ENCODE measurements at places on chromosomes 5 and 9. TPM values are rescaled to one million over a fixed set of nuclear protein-coding genes. Genes with fewer than 3 reads are reported as not detected.

- H3K4me1 ChIP-seq = no peaks in the 10 kb centered on the region
- H3K27me3 ChIP-seq = no peaks in the 10 kb centered on the region
- H3K27ac ChIP-seq = no peak overlapping the region
- peak; percentile 39 for DNase-seq
- H3K36me3 ChIP-seq = peaks cover 24% of the 10 kb centered on the region
- no peak overlapping the region for H3K4me3 ChIP-seq
These were observed 55.0 kb downstream of the PJA2 start for GRCh38 chr5:109354761-109355160.

GRCh38 chr9:135567311-135567710 is 5.8 kb downstream of the PAEP start:
- H3K4me1 ChIP-seq = no peaks in the 10 kb centered on the region
- no peak overlapping the region for H3K27ac ChIP-seq
- DNase-seq = no peak
- no peaks in the 10 kb centered on the region for H3K36me3 ChIP-seq

DNA sequence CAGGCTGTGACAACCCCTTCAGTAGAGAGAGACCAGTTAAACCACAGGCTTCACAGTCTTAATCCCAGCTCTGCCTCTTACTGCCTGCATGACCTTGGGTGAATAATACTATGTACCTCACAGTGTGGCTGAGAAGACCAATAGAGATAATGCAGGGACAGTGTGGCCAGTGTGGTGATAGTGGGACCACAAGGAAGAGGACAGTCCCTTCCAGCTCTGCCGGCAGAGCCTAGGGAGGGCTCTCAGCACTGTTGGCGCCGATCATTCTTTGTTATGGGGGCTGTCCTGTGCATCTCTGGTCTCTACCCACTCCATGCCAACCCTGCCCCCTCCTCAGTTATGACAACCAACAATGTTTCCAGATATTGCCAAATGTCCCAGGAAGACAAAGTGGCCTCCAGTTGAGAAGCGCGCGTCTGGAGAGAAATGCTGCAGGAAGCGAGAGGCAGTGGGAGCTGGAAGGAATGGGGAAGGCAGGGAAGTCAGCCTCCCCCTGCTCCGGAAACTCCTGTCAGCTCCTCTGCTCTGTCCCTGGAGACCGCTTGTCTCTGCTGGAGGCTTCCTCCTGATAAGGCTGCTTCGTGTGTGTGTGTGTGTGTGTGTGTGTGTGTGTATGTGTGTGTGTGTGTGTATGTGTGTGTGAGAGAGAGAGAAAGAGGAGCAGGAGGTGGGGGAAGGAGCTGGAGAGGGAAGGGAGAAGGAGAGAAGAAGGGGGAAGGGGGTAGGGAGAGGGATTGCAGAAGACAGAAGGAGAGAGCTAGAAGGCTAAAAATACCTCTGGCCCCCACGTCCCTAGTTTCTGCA is 31.8 kb upstream of the FABP6 start:
- peak overlapping the region; percentile 26 for H3K27ac ChIP-seq
- no peak overlapping the region for H3K4me3 ChIP-seq

- no peaks in the 10 kb centered on the region for H3K27me3 ChIP-seq
- no peak overlapping the region for H3K27ac ChIP-seq
- no peak for DNase-seq
- H3K4me3 ChIP-seq = no peak overlapping the region
- no peaks in the 10 kb centered on the region for H3K4me1 ChIP-seq
These were observed 17.9 kb upstream of the SCGB3A2 start for GRCh38 chr5:147860641-147861025.

DNA sequence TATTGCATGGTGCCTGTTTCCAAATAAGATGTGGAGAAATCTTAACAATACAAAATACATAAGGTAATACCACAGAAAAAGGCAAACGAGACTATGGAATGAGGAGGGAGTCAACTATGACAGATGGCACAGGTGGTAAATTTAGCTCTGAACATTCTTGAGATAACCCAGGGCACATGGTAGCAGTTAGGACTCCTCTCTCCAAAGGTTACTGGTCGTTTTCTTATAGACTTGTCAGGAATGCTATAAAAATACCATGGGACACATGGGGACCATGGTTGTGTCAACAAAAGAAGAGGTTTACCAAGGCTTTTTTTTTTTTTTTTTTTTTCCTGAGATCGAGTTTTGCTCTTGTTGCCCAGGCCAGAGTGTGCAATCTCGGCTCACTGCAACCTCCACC is 209.4 kb upstream of the RFX3 start:
- no peak overlapping the region for H3K4me3 ChIP-seq
- peaks cover 18% of the 10 kb centered on the region for H3K4me1 ChIP-seq
- H3K27ac ChIP-seq = no peak overlapping the region
- H3K27me3 ChIP-seq = no peaks in the 10 kb centered on the region

GRCh38 chr9:28692012-28692411 is 1118.7 kb upstream of the C9orf72 start:
- no peak for DNase-seq
- H3K4me3 ChIP-seq = no peak overlapping the region
- H3K36me3 ChIP-seq = no peaks in the 10 kb centered on the region
- no peaks in the 10 kb centered on the region for H3K27me3 ChIP-seq

- no peak overlapping the region for H3K4me3 ChIP-seq
- no peaks in the 10 kb centered on the region for H3K27me3 ChIP-seq
- H3K4me1 ChIP-seq = peaks cover 6% of the 10 kb centered on the region
- peaks cover 20% of the 10 kb centered on the region for H3K36me3 ChIP-seq
These were observed 16.0 kb downstream of the TLE1 start for GRCh38 chr9:81673310-81673709.

DNA sequence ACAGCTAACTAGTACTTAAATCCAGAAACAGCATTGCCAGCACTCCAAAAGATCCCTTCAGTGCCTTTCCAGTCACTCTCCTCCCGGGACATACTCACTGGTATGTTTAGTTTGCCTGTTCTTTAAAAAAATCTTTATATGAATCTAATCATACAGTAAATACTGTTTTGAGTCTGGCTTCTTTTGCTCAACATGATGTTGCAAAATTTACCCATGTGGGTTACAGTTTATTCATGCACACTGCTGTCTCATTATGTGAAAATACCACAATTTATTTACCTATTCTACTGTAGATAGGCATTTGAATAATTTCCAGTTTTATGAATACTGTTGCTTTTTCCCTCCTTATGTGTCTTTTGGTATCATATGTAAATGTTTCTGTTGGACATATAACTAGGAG is 13.5 kb downstream of the NDFIP1 start:
- H3K36me3 ChIP-seq = no peaks in the 10 kb centered on the region
- no peak overlapping the region for H3K27ac ChIP-seq
- no peak for DNase-seq
- no peak overlapping the region for H3K4me3 ChIP-seq

DNA sequence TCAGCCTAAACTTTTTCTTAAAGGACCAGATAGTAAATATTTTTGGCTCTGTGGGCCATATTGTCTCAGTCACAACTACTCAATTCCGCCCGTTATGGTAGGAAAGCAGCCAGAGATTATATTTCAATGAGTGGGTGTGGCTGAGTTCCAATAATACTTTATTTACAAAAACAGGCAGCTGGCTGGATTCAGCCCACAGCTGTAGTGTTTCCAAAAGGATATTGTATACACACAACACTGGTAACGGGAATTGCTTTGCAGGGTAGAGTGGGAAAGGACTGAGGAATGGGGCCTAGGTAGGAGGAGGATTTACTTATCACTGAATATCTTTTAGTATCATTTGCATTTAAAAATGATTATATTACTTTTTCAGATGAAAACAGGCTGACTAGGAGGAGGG is 21.0 kb downstream of the GCNT4 start:
- no peaks in the 10 kb centered on the region for H3K4me1 ChIP-seq
- H3K4me3 ChIP-seq = no peak overlapping the region
- H3K27me3 ChIP-seq = no peaks in the 10 kb centered on the region
- no peak for DNase-seq
- no peaks in the 10 kb centered on the region for H3K36me3 ChIP-seq

GRCh38 chr9:126692759-126693427 is 79.2 kb downstream of the LMX1B start:
- DNase-seq = no peak
- H3K27me3 ChIP-seq = peaks cover 10% of the 10 kb centered on the region
- H3K4me3 ChIP-seq = no peak overlapping the region
- no peak overlapping the region for H3K27ac ChIP-seq
- H3K36me3 ChIP-seq = no peaks in the 10 kb centered on the region
- no peaks in the 10 kb centered on the region for H3K4me1 ChIP-seq

DNA sequence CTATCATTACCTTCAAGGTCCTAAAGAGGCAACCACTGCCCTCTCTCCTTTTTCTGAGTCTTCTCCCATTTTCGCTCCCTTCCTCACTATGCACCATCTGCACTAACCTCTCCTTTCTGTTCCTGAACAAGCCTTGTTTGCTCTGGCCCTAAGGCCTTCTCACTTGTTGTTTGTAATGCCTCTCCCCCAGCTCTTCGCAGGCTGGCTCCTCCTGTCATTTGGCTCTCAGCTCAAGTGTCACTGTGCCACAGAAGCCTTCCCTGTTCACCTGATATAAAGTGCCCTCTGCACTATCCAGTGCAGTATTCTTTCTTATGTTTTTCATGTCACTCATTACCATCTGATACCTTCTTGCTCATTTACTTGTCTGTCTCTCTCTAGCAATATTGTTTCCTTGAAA is 303.7 kb downstream of the KCNN2 start:
- no peaks in the 10 kb centered on the region for H3K27me3 ChIP-seq
- no peak overlapping the region for H3K4me3 ChIP-seq

DNA sequence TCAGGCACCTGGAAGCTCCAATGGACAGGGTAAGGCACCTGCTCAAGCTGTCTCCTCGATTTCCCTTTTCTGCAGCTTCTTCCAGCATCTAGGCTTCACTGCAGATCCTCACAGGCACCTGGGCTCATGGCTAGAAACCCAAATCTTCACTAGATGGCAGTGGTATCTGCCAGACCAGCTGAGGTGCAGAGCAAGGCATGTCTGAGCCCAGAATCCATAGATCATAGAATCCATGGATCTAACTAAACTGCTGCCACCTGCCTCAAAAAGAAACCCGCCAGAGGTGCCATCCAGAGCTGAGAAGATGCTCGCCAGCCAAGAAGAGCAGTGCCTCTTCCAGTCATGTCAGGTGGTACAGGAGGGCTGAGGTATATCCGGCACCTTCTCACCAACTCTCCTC is 6.9 kb downstream of the SHC3 start:
- no peaks in the 10 kb centered on the region for H3K36me3 ChIP-seq
- H3K27me3 ChIP-seq = peaks cover 4% of the 10 kb centered on the region
- peaks cover 20% of the 10 kb centered on the region for H3K4me1 ChIP-seq
- H3K4me3 ChIP-seq = no peak overlapping the region
- H3K27ac ChIP-seq = no peak overlapping the region

DNA sequence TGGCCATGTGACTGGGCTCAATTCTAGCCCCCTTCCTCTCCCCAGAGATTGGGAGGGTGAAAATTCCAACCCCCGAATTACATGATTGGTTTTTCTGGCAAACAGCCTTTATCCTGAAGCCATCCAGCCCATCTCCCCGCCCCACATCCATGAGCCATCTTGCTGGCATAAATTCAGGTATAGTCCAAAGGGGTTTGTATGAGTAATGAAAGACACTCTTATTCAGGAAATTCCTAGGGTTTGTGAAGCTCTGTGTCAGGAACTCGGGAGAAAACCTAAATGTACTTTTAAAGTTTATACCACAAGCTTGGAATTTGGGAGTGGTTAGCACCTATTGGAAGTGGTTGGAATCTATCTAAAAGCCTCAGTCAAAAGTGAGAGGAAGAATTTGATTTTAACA is 80.6 kb upstream of the SIMC1 start:
- no peaks in the 10 kb centered on the region for H3K36me3 ChIP-seq
- no peak for DNase-seq
- H3K4me3 ChIP-seq = no peak overlapping the region
- no peaks in the 10 kb centered on the region for H3K4me1 ChIP-seq
- H3K27ac ChIP-seq = no peak overlapping the region

DNA sequence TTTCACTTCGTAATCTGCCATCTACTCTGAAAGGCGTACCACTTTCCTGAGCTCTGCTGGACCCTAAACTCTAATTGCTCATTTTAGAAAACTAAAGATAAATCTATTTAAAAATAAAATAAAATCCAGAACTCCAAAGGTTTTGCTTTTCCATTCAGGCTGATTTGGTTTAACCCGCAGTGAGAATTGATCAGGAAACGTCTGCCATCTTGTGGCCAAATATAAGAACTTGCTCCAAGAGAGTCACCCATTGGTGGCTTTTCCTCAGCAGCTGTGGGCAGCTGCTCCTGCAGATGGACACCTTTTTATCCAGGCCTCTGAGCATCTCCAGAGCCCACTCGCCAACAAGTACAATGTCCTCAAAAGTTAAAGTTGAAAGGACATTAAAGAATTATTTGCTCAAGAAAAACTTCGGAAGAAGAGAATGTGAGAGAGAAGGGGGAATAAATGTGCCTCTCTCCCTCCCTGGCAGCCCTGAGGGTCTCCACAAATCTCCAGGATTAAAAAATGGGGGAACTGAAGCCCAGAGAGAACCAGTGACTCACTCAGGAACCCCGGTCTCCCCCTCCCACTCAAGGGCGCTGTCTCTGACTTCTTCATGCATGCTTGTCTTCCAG is 4.1 kb downstream of the SAXO1 start:
- no peaks in the 10 kb centered on the region for H3K27me3 ChIP-seq
- no peak overlapping the region for H3K27ac ChIP-seq

DNA sequence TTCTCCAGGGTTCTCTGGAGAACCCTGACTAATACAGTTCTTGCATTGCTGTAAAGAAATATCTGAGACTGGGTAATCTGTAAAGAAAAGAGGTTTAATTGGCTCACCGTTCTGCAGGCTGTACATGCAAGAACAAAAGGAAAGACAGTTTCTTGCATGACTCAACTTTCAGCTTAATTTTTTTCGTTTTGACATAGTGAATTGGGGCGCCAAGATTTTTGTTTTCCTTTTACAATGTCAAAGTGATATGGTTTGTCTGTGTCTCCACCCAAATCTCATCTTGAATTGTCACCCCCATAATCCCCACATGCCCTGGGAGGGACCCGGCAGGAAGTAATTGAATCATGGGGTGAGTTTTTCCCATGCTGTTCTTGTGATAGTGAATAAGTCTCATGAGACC is 11.8 kb upstream of the CRHBP start:
- H3K36me3 ChIP-seq = no peaks in the 10 kb centered on the region
- H3K27me3 ChIP-seq = no peaks in the 10 kb centered on the region
- DNase-seq = no peak
- H3K4me1 ChIP-seq = no peaks in the 10 kb centered on the region
- H3K27ac ChIP-seq = no peak overlapping the region

Gene FRRS1L
- 1.2 TPM for total RNA-seq

Gene WWC1
- total RNA-seq = 60.8 TPM

Gene CCDC152
- 1.3 TPM for total RNA-seq

Gene SPINK13
- not detected for total RNA-seq

Gene PCA3
- not detected for total RNA-seq

Gene CEL
- 0.77 TPM for total RNA-seq

Gene C9orf85
- 8.3 TPM for total RNA-seq

Gene ZNF79
- 8.7 TPM for total RNA-seq

Gene ESM1
- 12.5 TPM for total RNA-seq

Gene NXNL2
- 0.91 TPM for total RNA-seq

All from lung (tissue), 17 donors.